ENCODE measurements at places on chromosomes 11 and 22. TPM values are rescaled to one million over a fixed set of nuclear protein-coding genes. Genes with fewer than 3 reads are reported as not detected.

Gene CD6
- total RNA-seq = not detected

- no peaks in the 10 kb centered on the region for H3K36me3 ChIP-seq
- H3K4me3 ChIP-seq = no peak overlapping the region
- no peaks in the 10 kb centered on the region for H3K4me1 ChIP-seq
- no peak for DNase-seq
- H3K27ac ChIP-seq = no peak overlapping the region
Measured at GRCh38 chr11:72250661-72251464, 6.9 kb upstream of the PHOX2A start.

DNA sequence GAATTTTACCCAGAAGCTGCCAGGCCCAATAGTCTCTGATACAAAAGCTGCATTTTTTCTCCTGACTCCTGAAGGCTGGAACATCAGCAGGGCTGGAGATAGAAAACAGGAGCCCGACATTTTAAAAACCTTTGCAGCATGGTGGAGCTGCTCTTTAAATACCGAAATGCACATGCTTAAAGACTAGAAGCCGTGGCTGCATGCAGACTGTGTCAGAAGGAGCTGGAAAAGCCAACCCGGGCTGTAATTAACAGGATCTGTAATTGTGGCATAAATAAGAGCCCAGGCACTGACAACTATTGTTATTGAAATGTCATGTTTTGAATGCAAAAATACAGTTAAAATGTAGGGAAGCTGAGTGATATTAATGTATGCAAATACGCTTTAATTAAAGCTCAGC is 304.9 kb upstream of the PLET1 start:
- H3K27me3 ChIP-seq = peaks cover 5% of the 10 kb centered on the region
- DNase-seq = no peak
- no peaks in the 10 kb centered on the region for H3K36me3 ChIP-seq
- no peak overlapping the region for H3K27ac ChIP-seq
- H3K4me1 ChIP-seq = peaks cover 12% of the 10 kb centered on the region
- H3K4me3 ChIP-seq = no peak overlapping the region

DNA sequence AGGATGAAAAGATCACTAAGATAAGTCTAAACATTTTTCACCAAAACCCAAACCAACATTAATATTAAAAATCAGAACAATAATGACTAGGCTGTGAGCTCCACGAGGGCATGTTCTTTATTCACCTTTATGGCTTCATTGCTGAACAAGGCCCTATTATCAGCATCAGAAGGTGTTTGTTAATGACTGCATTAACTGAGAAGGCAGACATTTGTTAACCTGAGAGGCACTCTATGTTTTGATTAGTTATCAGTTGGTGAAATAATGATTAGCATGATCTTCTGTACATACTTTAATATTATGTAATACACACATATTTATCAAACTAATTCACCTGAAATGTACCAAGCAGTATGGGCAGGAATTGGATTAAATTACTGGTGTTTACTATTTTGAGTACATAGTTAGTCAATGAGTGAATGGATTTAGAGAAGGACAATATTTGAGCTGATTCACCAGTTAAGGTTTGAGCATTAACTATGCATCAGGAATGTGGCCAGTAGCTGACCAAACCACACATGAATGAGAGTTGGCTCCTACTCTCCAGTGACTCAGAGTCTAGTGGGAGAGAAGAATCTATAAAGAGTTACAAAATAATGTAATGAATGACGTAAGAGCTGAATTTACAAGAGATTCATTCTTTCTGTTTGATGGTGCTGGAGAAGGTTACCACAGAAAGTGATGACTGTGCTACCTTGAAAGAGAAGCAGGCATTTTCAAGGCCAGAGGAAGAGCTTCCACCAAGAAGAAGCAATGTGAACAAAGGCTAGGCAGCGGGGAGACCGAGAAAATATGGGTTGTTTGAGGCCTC is 6.7 kb downstream of the IL18 start:
- H3K27me3 ChIP-seq = no peaks in the 10 kb centered on the region
- peak overlapping the region; percentile 91 for H3K27ac ChIP-seq
- H3K36me3 ChIP-seq = no peaks in the 10 kb centered on the region
- peaks cover 60% of the 10 kb centered on the region for H3K4me1 ChIP-seq
- H3K4me3 ChIP-seq = peak overlapping the region; percentile 45

GRCh38 chr11:74749127-74749964 is 697 bp downstream of the RNF169 start:
- H3K4me1 ChIP-seq = peaks cover 49% of the 10 kb centered on the region
- H3K27me3 ChIP-seq = peaks cover 2% of the 10 kb centered on the region
- H3K4me3 ChIP-seq = peak overlapping the region; percentile 96

- H3K4me3 ChIP-seq = peak overlapping the region; percentile 52
- DNase-seq = no peak
- peak overlapping the region; percentile 82 for H3K27ac ChIP-seq
- peaks cover 9% of the 10 kb centered on the region for H3K27me3 ChIP-seq
- peaks cover 58% of the 10 kb centered on the region for H3K4me1 ChIP-seq
Measured at GRCh38 chr11:34345991-34346480, 11.8 kb downstream of the ABTB2 start.

GRCh38 chr22:45207533-45207932 is 33.2 kb downstream of the KIAA0930 start:
- no peak overlapping the region for H3K4me3 ChIP-seq
- H3K27me3 ChIP-seq = peaks cover 2% of the 10 kb centered on the region
- no peak for DNase-seq
- no peak overlapping the region for H3K27ac ChIP-seq

Gene GTSE1
- total RNA-seq = 27.5 TPM

DNA sequence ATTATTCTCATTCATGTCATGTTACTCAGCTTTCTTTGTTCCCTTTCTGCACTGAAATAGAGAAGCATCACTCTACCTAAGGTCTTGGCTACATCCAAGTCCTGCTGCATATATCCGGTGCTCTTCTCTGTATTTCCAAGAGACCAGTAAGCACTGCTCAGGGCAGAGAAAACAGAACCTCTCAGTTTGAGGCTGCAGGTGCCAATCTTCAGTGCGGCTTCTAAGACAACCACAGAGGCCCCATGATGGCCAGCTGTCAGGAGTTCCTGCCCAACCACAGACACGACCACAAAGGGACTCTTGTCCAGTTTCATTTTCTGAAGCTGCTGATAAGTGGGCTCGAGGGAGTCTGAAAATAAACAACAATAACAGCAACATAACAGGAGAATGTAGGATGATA is 378.4 kb upstream of the PITPNB start:
- no peak for DNase-seq
- no peaks in the 10 kb centered on the region for H3K4me1 ChIP-seq
- no peak overlapping the region for H3K4me3 ChIP-seq
- H3K27ac ChIP-seq = no peak overlapping the region

- no peak for DNase-seq
- H3K27ac ChIP-seq = peak overlapping the region; percentile 40
- H3K4me3 ChIP-seq = no peak overlapping the region
- H3K27me3 ChIP-seq = peaks cover 8% of the 10 kb centered on the region
- peaks cover 17% of the 10 kb centered on the region for H3K4me1 ChIP-seq
Measured at GRCh38 chr11:73356979-73357860, 19.0 kb upstream of the RELT start.

Gene C11orf65
- total RNA-seq = 0.74 TPM

- no peak overlapping the region for H3K27ac ChIP-seq
- H3K36me3 ChIP-seq = peaks cover 25% of the 10 kb centered on the region
- DNase-seq = no peak
- peaks cover 3% of the 10 kb centered on the region for H3K27me3 ChIP-seq
Measured at GRCh38 chr11:12503886-12504285, 126.5 kb downstream of the PARVA start.

DNA sequence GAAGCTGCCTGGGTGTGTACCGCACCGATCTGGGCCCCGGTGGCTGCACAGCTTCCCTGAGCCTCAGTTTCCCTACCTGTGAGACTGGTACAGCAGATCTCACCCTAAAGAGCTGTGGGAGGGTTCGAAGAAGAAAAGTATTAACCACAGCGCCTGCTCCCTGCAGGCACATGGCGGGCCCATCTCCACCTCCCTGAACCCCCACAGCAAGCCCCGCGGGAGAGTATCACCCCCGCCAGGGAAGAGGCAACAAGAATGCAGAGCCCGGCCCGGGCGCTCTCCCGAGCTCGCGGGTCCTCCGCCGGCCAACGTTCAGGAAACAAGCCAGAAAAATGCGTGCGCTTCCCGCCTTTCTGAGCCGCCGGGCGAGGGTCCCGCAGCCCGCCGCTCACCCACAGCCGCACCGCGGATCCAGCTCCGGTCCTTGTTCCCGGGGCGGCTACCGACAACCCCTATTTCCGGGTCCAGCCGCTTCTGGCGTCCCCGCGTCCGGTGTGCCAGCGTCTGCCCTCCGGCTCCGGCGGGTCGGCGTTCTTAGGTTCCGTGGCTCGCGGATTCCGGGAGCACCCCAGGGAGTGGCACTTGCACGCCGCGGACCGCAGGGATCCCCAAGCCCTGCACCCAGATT is at the start of gene TOP3B:
Gene TOP3B, minus strand, starts transcription at position 450 of the 628 bp plus-strand sequence. CDS start 7,078 bp downstream, outside the sequence.
- DNase-seq = peak; percentile 63
- no peaks in the 10 kb centered on the region for H3K36me3 ChIP-seq
- H3K4me3 ChIP-seq = peak within 1 kb of the TSS; percentile 92
- H3K27ac ChIP-seq = peak within 1 kb of the TSS; percentile 68

GRCh38 chr22:20948989-20949388 is 18.1 kb upstream of the AIFM3 start:
- peaks cover 28% of the 10 kb centered on the region for H3K4me1 ChIP-seq
- H3K4me3 ChIP-seq = no peak overlapping the region
- no peak overlapping the region for H3K27ac ChIP-seq
- peaks cover 27% of the 10 kb centered on the region for H3K36me3 ChIP-seq
- H3K27me3 ChIP-seq = no peaks in the 10 kb centered on the region

- H3K27me3 ChIP-seq = no peaks in the 10 kb centered on the region
- H3K4me3 ChIP-seq = peak overlapping the region; percentile 96
- H3K27ac ChIP-seq = peak overlapping the region; percentile 83
- H3K4me1 ChIP-seq = peaks cover 56% of the 10 kb centered on the region
- peaks cover 21% of the 10 kb centered on the region for H3K36me3 ChIP-seq
Measured at GRCh38 chr11:78187366-78188285, 800 bp downstream of the KCTD21 start.

DNA sequence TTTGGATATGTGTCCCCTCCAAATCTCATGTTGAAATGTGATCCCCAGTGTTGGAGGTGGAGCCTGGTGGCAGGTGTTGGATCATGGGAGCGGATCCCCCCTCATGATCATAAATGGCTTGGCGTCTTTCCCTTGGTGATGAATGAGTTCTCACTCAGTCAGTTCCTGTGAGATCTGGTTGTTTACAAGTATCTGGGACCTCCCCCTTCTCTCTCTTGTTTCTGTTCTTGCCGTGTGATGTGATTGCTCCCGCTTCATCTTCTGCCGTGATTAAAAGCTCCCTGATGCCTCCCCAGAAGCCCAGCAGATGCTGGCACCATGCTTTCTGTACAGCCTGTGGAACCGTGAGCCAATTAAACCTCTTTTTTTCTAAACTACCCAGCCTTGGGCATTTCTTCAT is 102.2 kb downstream of the SEZ6L start:
- no peaks in the 10 kb centered on the region for H3K27me3 ChIP-seq
- no peak overlapping the region for H3K4me3 ChIP-seq

DNA sequence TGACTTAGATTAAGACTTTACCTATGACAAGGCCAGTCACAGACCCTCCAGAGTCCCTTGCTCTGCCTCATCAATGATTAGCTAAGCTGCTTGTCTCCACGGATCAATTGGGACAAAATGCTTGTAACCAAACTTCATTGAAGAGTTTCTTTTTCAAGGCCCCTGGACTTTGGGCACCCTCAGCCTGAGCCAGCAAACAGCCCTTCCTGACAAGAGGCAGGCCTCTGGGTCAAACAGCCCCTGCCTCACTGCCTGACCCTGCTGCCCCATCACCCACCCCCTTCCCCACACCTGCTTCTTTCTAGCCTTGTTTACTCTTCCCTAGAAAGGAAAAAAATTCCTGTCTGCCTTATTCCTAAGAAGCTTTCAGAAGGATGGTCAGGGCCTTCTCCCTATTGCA is 26.3 kb upstream of the CDON start:
- DNase-seq = no peak
- no peak overlapping the region for H3K27ac ChIP-seq
- H3K27me3 ChIP-seq = peaks cover 13% of the 10 kb centered on the region
- H3K36me3 ChIP-seq = no peaks in the 10 kb centered on the region

DNA sequence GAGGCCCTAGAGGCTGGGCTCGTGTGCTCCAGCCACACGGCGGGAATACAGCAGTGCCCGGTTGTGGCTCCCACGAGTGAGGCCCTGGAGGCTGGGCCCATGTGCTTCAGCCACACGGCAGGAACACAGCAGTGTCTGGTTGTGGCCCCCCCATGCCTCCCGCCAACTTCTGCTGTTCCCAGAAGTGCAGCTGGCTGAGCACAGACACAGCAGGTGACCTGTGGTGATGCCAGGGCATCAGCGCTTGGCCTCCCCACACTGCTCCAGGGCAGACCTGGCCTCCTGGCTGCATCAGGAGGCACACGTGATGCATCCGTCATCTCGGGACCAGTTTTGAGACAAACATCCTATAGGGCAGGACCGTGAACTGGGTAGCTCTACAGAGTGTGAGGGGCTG is 110.3 kb downstream of the KCNQ1OT1 start:
- H3K27ac ChIP-seq = no peak overlapping the region
- peaks cover 31% of the 10 kb centered on the region for H3K27me3 ChIP-seq
- H3K4me3 ChIP-seq = no peak overlapping the region
- no peaks in the 10 kb centered on the region for H3K36me3 ChIP-seq
- DNase-seq = no peak

GRCh38 chr22:40758390-40758789 is 60.8 kb downstream of the SLC25A17 start:
- no peak overlapping the region for H3K4me3 ChIP-seq
- no peaks in the 10 kb centered on the region for H3K36me3 ChIP-seq
- peaks cover 6% of the 10 kb centered on the region for H3K4me1 ChIP-seq
- DNase-seq = no peak
- peaks cover 7% of the 10 kb centered on the region for H3K27me3 ChIP-seq

Gene MMP7
- not detected for total RNA-seq

GRCh38 chr22:36790648-36791047 is 14.7 kb upstream of the IFT27 start:
- H3K27ac ChIP-seq = no peak overlapping the region
- no peak for DNase-seq
- no peaks in the 10 kb centered on the region for H3K4me1 ChIP-seq
- H3K27me3 ChIP-seq = peaks cover 67% of the 10 kb centered on the region
- H3K4me3 ChIP-seq = no peak overlapping the region
- no peaks in the 10 kb centered on the region for H3K36me3 ChIP-seq

DNA sequence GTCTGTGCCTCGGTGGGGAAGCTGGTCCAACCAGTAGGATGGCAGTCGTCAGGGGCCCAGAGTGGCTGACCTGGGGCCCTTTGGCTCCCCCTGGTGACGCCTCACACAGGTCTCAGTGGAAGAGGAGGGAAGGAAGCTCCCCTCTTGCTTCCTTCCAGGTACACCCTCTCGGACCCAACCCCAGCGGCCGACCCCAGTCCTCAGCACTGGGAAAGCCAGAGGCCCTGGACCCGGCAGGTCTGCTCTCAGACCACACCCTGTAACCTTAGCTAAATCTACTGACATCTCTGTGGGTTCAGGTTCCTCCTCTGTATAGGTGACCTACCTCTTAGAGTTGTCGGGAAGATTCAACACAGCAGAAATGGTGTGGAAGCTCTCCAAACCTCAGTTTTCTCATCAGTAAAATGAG is 3.4 kb upstream of the SCUBE1 start:
- no peaks in the 10 kb centered on the region for H3K36me3 ChIP-seq
- no peak overlapping the region for H3K27ac ChIP-seq
- H3K4me3 ChIP-seq = no peak overlapping the region
